ENCODE measurements at places on chromosomes 1 and 21.
A peak's percentile ranks its signal among the peaks of the same experiment; 100 is the strongest.

GRCh38 chr1:234139966-234140365, 233.3 kb upstream of the COA6 start:
- no peak for DNase-seq

GRCh38 chr21:34846601-34847112, 177.9 kb downstream of the CLIC6 start:
- DNase-seq, result no peak

DNA sequence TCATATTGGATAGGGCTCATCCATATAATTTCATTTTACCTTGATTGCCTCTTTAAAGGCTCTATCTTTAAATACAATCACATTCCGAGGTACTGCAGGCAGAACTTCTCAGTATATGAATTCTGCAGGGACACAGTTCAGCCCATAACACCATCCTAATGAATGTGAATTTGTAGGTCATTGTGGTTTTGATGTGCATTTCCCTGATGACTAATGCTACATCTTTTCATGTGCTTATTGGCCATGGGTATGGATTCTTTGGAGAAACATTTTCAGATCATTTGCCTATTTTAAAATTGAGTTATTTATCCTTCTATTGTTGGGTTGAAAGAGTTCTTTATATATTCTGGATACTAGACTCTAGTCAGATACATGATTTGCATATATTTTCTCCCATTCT, 9.6 kb upstream of the RPS6KC1 start:
- DNase-seq, result no peak

DNA sequence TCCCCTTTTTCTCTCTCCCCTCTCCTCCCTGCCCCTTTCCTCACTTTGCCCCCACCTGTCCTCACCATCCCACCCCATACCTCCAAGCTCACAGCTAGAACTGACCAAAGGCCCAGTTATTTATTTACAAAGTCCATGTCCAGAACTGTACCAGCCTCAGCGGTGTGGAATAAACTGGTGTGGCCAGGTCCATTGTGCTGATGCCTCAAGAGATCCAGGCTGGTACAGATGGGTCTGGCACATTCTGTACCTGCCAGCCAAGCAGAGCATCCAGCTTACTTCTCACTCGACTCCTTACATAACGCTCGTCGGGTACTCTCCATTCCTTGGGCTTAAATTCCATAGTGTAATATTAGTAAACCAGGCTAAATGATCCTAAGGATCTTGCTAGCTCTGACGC, 11.8 kb downstream of the PDZK1IP1 start:
- DNase-seq, result no peak

- no peak for DNase-seq
Measured at GRCh38 chr1:180912801-180913565, at the start of gene KIAA1614. Gene KIAA1614, plus strand, starts transcription at chr1:180912897. Its CDS starts 347 bp downstream, at chr1:180913244.

DNA sequence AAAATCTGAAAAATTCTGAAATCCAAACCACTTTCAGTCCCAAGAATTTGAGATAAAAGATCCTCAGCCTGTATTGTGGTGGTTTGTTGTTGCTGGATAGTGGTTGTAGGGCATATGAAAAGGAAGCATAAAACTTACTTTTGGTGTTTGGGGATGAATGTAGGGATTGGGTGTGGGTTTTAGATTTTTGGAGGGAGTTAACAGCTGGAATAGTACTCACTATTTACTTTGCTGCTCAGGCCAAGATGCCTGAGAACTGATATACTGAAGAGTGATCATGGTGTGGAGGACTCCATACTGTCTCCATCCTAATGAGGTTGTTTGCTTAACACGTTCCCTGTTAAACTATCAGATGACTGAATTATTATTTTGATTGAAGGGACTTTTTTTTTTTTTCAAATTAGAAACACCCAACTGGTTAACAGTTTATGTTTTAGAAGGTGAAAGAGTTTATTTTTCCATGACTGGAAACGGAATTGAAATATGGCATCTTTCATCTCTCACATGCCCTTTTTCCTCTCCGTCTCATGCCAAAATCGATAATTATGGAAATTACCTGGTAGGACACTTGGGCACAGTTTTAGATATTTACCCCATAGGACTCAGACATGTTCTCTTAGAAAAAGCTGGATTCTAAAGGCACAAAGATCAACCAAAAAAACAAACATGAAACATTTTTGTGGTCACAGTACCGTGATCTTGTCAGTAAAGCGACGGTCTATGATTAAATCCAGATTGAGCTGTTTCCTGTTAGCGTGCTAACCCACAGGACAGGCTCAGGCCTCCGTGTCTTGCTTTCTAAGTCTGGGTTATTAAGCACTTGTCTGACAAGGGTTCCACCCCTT, 37.3 kb downstream of the RGL1 start:
- no peak for DNase-seq

GRCh38 chr1:205505076-205505729, 734 bp downstream of the CDK18 start:
- DNase-seq, result no peak

GRCh38 chr1:58784758-58785441, 1.1 kb upstream of the JUN start:
- no peak for DNase-seq

DNA sequence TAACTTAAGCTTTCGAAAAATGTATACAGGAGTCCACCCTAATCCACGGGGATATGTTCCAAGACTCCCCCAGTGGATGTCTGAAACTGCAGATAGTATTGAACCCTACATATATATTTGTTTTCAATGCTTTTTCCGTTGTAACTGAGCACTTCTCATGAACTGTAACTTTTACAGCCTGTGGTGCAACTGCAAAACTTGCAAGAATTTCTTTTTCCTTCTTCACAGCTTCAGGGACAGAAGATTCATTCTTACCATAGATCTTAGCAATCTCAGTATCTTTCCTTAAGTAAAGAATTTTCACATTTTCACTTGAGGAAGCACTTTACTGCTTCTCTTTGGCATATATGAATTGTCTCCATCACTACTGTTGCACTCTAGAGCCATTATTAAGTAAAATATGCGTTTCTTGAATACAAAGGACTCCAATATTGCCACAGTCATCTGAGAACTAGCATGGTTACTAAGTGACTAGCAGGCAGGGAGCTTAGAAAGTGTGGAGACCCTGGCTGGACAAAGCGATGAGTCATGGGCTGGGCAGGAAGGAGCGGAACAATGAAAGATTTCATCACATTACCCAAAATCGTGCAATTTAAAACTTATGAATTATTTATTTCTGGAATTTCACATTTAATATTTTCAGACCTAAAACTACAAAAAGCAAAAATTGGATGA, 14.1 kb downstream of the DPYD start:
- peak; percentile 35 for DNase-seq

- DNase-seq, result no peak
Measured at GRCh38 chr1:177340601-177341067, 169.9 kb downstream of the BRINP2 start.

- no peak for DNase-seq
Measured at GRCh38 chr1:94526152-94526980, 15.2 kb downstream of the F3 start.

DNA sequence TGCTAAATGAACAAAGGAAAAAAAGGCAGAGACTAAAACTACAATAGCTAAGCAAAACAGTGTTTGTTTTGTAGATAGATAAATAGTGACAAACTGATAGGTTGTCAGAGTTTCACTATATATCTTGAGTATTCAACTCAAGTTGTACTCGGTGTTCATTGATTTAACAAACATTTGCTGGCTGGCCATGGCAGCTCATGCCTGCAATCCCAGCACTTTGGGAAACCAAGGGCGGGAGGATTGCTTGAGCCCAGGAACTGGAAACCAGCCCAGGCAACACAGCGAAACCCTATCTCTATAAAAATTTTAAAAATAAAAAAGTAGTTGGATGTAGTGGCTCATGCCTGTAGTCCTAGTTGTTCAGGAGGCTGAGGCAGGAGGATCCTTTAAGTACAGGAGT, 17.3 kb downstream of the C1orf185 start:
- no peak for DNase-seq

DNA sequence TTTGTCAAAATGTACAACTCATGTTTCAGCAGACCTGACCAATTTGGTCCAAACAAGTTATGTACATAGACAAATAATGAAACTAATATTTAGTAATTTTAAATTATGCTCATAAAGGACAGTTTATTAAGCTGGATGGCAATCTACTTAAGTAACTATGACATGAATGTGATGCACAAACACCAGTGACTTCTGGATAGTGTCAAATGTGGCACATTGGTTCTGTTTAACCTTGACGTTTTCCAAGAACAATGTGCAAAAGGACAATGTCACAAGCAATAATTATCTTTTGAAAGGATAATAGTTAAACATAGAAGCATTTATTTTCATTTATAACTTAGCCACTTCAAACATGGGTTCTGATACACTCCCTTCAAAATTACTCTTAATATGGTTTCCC, 80.0 kb downstream of the TRIM33 start:
- no peak for DNase-seq

DNA sequence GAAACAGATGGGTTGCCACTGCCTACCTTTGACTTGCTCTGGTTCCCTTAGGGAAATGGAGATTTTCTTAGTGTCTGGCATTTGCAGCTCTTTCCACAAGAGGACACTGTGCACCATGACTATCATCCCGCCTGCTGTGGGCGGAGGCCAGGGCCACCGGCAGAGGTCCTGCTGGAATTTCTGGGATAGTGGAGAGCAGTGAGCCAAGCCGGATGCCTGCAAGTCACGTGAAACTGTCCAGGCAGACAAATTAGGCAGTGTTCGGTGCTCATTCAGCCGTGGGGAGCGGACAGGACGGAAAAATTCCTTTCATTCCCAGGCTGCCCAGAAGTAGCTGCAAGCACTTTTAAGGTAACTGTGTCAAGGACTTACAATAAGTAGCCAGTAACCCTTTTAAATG, 43.4 kb downstream of the IGSF5 start:
- DNase-seq, result no peak

GRCh38 chr1:112998592-112999235, 42.7 kb upstream of the SLC16A1 start:
- DNase-seq, result no peak

DNA sequence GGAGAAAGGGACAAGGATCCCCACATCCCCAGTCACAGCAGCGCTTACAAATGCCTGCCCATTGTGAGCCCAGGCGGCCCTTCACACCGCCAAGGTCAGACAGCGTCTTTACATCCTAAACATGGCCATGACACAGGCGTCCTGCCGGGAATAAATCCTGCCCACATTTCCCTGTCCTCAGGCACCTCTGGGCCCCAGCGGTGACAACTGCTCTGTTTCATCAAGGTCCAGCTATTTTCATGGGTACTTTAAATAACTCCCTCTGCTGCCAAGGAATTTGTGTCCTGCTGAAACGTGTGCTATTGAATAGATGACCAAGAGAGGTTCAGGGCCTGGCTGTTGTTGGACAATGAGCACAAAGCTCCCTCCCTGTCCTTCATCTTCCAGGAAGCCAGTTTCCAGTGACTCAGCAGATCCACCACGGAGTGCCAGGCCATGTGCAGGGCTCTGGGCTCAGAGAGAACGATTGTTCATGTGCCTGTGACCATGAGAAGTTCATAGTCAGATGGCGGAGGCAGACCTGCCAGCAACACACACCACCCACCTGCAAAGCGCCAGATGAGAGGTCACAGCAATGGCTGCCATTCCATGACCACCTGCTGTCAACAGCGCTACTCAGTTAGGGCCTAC, 195.8 kb downstream of the MATN1 start:
- no peak for DNase-seq

- no peak for DNase-seq
Measured at GRCh38 chr21:29072873-29073221, 601 bp downstream of the CCT8 start.

DNA sequence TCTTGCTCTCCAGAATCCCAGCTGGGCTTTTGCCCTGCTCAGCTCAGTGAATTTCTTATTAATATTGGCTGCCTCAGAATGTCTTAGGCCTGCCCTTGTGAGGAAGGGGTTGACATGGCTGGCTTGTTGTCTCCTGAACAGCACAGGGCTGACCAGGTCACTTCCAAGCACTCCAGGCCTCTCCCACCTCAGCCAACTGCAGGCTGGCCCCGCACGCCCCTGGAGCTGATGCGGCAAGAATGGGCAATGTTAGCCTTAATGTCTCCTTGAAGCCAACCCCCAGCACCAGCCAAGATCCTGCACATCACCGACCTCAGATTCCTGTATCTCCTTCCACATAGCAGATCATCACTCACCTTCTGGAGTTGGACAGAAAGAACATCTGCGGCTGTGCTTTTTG, 598.6 kb downstream of the AJAP1 start:
- no peak for DNase-seq

DNA sequence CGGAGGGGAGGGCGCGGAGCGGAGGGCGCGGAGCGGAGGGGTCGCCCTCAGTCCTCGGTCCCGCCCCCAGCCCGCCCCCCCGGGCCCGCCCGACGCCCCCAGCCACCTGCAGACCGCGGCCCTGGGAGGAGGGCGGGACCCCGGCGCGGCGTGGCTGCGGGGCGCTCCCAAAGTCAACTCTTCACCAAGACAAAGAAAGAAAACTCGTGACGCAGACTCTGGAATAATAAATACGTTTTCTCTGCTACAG, 1.2 kb downstream of the HES4 start:
- DNase-seq, result no peak

DNA sequence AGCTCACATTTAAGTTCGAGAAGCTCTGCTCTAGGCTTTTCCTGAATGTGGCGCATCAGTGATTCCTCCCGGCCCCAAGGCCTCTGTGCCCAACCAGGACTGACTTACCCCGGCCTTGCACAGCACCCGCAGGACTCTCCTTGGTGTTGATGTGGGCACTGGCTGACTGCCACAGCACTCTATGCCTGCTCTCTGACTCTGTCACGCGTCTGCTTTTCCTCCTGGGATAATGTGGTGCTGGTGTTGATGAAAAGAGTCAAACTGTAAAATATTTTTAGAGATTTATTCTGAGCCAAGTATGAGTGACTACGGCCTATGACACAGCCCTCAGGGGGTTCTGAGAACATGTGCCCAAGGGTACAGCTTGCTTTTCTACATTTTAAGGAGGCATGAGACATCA, 15.5 kb upstream of the SLC2A5 start:
- DNase-seq, result no peak

DNA sequence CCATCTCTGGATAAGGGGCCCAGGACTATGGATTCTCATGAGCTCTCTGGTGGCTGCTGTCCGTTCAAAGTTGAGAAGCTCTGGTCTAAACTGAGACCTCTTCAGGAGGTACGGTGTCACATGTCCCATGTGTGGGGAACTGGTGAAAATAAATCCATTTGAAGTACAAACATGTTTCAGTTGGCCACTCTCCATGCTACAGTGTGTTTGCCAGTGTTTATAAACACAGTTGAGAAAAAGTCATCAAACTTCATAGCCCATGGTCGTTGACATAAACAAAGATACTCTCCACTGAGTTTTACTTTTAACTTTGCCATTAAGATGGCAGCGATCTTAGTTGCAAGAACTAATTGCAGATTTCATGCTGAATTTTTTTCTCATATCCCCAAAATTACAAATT, 72.8 kb downstream of the PSMG1 start:
- DNase-seq, result no peak

Data from bone marrow (tissue), 2 donors.